Common myeloid progenitor, CD34-positive (primary cell): ENCODE measurements at places on chromosomes 5 and 9.
A peak's percentile ranks its signal among the peaks of the same experiment; 100 is the strongest.

DNA sequence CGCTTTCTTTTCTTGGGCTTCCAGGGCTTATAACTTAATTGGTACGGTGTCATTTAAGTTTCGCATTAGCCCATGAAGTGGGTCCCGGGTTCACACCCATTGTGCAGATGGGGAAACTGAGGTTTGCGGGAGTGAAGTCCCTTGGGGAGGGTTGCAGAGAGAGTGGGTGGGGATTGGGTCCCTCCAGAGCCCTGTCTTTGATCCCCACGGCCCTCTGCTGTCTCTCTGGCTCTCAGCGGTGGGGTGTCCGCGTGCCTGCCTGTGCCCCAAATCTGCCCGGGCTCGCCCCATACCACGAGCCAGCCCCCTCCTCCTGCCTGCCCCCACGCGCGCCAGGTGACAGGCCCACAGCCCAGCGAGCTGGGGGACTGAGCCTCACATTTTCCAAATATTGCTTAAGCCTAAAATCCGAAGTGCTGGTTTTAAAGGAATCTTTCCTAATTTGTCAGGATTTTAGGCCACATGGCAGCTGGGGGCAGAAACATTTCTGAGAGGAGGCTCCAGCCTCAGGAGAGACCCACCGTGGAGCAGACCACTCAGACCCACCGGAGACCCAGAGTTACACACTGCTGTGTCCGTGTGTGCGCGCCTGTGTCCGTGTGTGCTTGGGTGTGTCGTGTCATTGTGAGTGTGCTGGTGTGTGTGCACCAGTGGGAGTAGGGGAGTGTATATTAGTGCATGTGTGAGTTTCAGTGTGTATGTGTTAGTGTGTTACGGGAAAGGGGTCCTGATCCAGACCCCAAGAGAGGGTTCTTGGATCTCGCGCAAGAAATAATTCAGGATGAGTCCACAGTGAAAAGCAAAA, 159.5 kb upstream of the IER5L start:
- no peak for DNase-seq

DNA sequence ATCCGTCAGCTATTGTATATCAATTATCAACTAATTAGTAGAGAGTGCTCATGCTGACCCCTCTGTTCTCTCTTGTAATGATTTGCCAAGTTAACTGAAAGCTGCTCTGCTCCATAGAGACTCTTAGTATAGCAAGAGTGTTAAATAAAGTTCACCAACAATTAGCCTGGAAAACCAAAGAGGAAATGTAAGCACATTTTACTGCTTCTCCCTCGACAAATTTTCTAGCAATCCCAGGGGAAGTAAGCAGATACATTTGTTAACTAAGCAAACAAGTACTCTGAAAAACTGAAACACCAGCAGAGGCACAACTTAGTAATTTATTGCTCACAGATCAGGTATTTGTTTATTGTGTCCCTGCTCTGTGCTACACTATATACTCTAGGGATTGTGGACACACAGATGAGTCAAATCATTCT, 162.2 kb downstream of the GLIS3 start:
- no peak for DNase-seq

- DNase-seq, result no peak
Measured at GRCh38 chr5:154701181-154701580, 54.0 kb upstream of the LARP1 start.

GRCh38 chr5:125011419-125011818, 265.0 kb upstream of the ZNF608 start:
- DNase-seq, result no peak

- peak; percentile 7 for DNase-seq
Measured at GRCh38 chr9:134597041-134597913, 44.3 kb upstream of the COL5A1 start.

- no peak for DNase-seq
Measured at GRCh38 chr5:136749016-136749415, 383.7 kb upstream of the TRPC7 start.

DNA sequence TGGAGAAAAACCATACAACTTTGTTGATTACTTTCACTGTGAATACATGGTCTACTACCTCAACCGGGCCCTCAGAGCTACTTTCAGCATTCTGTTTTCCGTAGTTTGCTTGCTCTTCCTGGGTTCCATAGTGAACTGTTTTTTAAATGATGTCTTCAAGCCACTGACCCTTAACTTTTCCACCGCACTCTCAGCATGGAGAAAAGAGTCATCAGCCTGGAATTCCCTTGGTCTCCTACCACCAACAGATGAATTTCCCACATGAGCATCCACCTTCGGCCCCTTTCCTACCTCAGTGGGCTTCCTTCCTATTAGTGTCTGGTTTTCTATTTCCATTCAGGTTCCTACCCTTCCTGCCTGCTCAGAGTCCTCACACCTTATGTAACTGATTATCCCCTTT, 135.9 kb upstream of the ADAMTSL1 start:
- DNase-seq, result no peak

GRCh38 chr9:116389541-116390302, 236.1 kb downstream of the PAPPA start:
- no peak for DNase-seq

GRCh38 chr5:10690460-10691440, 70.3 kb downstream of the DAP start:
- no peak for DNase-seq

GRCh38 chr5:20230010-20230409, 242.0 kb upstream of the CDH18 start:
- DNase-seq, result no peak

DNA sequence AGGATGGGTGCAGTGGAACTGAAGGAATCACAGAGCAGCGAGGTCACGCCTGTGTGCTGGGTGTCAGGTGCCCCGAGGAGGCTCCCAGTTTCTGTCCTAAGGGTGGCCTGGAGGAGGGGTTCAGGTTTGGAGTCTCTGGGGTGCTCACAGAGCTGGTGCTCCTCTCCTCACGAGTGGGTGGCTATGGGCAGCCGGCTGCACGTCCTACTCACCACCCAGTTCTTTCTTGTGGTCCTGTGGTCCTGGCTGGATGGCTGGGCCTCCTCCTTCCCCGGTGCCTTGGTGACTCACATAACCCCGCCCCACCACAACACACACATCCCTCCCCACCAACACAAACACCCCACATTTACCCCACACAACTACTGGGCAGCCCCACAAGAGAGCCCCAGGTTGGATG, 9.9 kb upstream of the PTGS1 start:
- no peak for DNase-seq

- no peak for DNase-seq
Measured at GRCh38 chr5:156482818-156483217, 155.9 kb downstream of the SGCD start.

DNA sequence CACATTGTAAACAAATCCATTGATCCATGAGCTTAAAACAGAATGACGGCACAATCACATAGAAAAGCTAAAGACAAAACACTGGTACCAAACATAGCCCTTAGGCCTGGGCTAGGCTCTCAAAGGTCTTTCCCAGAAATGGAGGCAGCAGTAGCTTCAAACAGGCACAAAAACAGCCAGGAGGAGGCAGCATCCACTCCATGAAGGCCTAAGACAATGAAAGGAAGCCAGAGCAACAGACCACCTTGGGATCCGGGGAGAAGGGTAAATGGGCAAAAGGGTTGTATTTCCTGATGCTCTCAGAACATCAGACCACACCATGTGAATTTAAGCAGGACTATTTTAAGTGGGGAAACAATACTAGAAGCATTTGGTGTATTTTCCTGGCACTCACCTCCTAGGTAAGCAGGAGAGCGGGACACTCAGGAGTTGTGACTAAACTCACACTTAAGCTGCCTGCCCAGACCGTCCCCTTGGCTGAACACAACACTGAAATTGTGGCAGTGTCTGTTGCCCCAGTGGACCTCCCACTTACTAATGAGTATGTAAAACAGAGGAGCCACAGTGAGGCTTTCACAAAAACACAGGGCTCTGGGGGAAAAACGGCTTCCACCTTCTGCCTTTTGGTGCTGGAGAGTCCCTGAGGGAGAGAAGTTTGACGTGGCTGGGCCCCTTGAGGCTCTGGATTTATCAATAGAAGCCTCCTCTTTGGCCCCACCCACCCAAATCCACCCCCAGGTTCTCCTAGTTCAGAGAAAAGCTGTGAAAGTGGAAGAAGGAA, 11.9 kb downstream of the GNPDA1 start:
- DNase-seq, result no peak

GRCh38 chr5:123181394-123181801, 92.4 kb downstream of the PRDM6 start:
- DNase-seq, result no peak

DNA sequence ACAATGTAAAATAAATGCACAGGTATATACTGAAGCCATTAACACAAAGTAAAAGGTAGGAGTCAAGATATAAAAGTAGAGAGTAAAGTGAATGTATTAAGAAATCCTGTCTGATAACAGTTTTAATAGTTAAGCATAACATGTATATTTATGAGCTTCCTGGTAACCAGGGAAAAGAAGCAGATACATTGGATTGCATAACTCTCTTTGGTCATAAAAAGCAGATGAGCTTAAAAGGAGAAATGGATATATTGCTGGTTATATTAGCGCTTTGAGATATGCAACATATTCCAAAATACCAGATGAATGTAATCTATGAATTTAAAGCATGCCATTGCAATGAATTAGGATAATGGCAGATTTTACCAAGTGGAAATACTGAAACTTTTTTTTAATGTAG, 6.2 kb upstream of the TNFSF8 start:
- no peak for DNase-seq

DNA sequence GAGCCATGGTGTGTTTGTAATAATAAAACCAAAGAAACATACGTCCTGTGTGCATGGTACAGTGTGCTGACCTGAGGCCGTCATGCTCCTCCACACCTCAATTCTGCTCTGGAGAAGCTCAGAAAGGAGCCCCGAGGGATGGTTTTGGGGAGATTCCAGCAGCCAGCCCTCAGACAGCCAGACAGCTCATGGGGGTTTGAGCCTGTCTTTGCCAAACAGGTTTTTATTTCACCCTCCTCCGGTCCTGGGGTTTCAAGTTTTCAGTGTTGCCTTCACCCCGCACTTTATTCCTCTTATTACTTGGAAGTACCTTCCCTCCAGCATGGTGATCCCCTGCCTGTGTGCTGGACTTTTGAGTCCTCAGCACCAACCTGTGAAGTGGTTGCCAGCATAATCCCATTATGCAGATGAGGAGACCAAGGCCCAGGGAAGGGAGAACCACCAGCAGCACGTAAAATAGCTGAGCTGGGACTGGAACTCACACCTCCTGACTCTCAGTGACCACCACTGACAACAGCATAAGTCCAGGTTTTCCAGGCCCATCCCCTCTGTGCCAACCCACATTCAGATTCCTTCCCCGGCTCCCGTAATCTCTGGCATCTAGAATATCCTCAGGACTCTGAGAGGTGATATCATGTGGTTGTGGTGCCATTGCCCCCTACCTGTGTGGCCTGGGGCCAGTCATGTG, 35.1 kb downstream of the TGFBI start:
- no peak for DNase-seq

GRCh38 chr9:98576354-98576753, 132.4 kb downstream of the GABBR2 start:
- DNase-seq, result peak; percentile 42

GRCh38 chr5:140015706-140016105, 27.4 kb downstream of the NRG2 start:
- DNase-seq, result no peak

DNA sequence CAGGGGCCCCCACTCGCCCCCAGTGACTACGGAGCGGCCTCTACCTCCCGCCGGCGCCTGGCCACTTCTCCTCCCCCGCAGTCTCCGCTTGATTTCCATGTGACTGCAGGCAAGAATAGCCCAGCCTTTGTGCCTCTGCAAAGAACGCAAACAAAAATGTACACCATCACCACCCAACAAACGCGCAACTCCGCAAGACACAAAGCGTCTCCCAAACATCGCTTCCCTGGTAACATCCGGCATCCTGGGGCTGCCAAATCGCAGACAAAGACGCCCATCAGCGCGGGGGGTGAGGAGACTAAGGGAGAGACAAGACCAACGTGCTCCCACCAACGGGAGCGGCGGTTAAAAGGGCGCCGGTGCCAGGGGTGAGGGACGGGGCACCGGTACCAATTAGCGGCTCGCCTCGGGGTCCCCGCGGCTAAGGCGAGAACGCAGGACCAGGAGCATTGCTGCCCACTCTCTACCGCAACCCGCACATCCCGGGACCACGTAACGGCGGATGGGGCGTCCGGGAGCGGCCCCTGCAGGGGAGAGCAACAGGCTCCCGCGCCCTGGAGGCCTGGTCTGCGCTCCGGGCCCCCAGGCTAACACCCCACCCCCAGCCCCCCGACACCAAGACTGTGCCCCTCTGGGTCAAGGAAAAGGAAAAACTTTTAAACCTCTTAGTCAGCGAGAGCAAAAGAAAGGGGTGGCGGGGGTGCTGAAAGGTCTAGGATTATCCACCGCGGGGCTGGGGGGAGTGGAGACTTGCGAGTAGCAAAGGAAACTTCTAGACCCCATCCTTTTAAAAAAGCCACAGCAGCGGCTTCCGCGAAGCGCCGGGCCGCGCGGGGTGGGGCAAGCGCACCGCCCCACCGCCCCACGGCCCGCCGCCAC, 885 bp downstream of the MPDZ start:
- DNase-seq, result peak; percentile 33

DNA sequence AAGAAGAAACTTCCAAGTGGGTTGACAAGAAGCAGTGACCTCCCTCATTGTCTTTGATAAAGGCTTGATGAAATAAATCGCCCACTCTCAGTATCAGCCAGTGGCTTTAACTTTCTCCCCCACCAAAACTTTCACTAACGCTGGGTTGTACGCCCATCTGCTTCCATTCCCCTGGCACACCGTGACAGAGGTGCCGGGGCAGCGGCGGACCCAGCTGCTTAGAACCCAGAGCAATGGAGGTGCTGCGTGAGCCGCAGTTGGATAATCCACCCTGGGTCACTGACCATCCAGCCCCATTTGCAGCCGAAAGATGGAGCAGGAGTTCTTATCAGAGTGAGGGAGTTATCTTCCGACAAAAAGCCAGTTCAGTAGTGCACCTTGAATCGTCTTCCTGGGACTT, 270.7 kb downstream of the ARHGEF28 start:
- DNase-seq, result no peak

DNA sequence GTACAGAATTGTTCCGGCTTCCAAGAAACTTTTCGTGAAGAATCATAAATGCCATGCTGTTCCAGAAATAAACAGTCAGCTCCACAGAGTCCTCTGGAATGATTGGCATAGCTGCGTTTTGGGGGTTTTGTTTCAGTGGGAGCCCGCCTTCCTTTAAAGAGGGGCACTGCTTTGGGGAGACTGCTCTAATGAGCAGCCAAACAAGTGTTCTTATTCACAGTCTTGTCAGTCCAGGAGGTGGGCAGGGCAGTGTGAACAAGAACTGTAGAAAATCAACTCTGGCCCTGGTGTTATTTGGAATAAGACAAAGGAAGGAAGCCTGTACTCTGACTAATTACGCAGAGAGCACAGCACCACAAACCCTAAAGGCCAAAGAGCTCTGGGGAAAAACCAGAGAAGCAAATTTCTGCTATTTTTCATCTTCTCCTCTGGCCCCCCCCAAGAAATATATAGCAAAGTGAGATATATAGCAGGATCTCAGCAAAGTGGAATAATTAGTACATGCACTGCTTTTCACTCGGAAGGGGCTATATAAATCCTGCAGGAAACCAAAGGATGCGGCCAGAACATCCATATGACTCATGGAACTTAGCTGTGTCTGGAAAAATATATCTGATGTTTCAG, 92.9 kb downstream of the GLDC start:
- DNase-seq, result no peak

- peak; percentile 80 for DNase-seq
Measured at GRCh38 chr9:113602126-113603047, 138.9 kb downstream of the RGS3 start.
